NCI-H1105 (cell line): ENCODE measurements at places on chromosomes 12 and 14.

GRCh38 chr12:53564941-53565340 lies 57.7 kb upstream of the NPFF start:
- DNase-seq: no peak

DNA sequence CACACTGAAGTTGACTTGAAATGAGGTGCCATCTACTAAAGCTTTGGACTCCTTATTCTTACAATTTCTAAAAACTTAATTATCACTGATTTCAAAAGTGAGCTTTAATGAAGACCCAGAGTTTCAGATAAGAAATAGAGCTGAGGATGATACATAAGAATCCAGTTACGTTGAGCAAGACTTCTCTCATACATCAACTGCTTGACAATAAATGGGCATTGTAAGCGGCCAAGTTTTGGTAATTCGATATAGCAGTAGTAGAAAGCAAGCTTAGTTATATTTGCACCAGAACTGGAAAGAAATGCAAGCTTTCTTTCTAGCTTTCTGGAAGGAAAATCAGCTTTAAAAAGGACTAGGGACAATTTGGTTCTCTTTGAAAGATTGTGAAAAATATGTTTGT lies 1359.6 kb downstream of the FSCB start:
- DNase-seq: no peak

GRCh38 chr12:104378427-104378826 lies 74.9 kb downstream of the EID3 start:
- DNase-seq: no peak

DNA sequence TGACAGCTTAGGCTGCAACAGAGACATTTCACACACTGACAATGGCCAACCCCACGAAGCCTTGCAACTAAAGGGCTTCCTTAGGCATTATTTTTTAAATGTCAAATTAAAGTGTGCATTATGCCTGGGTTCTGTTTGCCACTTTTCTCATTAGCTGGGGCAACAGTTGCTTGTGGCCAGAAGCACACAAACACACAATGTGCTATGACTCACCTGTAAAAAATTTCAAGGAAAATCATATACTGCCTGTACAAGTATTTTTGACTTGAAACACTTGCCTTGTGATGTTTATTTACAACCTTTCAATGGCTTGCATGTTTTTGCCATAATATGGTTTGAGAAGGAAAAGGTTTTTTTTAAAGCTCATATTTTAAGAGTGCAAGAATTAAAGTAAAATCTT lies 1.9 kb downstream of the NTN4 start:
- no peak for DNase-seq

GRCh38 chr12:76859611-76860010 lies 19.2 kb downstream of the CSRP2 start:
- DNase-seq: no peak

DNA sequence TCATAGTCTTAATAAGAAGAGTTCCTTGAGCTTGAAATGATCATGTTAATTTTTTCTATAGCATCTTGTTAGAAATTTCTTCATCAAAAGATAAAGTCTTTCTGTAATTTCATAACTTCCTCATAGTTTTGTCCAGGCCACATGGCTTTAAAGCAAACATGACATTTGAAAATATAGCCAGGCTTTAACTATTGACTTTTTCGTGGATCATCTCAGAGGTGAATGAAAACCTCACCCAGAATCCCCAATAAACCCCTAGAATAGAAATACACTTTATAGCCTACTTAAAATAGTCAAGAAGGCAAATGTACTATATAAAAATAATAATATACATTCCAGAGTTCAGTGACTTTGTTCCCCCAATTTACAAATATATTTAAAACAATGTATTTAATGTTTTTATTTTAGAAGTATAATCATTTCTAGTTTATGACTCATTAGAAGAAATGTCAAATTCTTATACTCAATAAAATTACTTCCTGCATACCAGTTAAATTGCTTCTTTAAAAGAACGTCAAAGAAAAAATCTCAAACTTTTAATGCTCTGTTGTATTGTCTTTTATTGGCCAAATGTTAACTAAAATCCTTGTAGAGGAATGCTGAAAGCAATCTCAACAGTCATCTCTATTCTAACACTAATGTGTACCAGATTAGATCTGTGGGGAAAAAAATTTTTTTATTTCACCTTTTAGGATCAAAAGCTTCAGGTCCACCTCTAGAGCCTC lies 21.6 kb downstream of the EXOC5 start:
- no peak for DNase-seq

- no peak for DNase-seq
Measured at GRCh38 chr12:69352904-69353303, 4.7 kb downstream of the LYZ start.

GRCh38 chr14:103227094-103227768 lies 104.0 kb downstream of the TNFAIP2 start:
- no peak for DNase-seq

DNA sequence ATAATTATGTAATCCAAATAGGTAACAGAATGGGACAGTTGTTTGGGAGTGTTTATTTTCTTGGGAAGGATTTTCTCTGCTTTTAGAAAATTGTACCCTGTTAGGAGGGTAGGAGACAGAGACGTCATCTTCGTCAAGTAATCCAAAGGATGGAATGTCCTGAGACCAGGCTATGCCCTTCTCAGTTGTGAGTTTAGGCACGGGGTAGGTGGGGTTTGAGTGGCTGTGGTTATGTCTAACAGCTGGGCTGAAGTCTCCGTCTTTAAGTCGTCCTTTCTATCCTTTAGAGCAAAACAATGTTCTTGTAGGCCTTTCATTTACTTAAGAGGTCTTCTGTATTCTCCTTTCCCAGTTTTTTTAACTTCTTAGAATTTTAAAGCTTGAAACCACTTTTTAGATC lies 5.7 kb downstream of the SOCS2 start:
- no peak for DNase-seq

DNA sequence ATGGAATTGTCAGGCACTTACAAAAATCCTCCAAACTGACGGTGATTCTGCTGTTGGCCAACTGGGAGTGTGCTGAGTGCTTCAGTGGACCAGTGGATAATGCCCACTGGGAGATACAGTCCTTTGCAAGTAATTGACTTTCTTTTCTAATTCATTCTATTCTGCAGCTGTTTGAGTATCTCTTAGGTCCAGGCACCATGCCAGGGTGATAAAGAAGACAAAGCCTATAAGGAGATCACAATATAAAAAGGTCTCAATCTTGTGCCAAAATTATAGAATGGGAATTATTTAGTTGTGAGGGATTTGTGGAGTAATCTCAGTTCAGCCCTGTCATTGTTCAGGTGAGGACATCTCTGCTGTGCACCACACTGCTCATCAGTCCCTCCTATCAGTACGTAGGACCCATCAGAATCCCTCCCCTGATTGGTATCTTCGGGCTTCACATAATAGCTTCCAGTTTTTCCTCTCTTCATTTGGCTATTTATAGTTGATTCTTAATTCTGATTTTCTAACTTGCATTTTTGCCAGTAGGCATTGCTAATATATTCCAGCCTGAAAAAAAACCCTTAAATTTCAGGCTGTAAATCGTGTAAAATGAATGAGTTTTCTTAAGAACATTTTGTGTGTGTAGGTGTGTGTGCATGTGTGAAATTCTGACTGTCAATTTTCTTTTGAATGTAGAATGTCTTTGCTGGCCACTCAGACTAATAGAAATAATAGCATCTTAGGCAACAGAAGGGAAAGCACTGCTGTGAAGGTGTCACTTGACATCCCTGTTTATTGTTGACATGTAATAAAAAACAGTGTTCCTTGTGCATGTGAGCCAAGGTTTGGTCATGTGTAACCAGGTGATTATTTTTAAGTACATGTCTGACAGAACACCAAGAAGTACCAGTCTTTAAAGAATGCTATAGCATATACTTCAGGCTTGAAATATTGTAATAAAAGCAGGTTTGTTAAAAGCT lies 457.6 kb upstream of the RGS6 start:
- DNase-seq: peak; percentile 85

DNA sequence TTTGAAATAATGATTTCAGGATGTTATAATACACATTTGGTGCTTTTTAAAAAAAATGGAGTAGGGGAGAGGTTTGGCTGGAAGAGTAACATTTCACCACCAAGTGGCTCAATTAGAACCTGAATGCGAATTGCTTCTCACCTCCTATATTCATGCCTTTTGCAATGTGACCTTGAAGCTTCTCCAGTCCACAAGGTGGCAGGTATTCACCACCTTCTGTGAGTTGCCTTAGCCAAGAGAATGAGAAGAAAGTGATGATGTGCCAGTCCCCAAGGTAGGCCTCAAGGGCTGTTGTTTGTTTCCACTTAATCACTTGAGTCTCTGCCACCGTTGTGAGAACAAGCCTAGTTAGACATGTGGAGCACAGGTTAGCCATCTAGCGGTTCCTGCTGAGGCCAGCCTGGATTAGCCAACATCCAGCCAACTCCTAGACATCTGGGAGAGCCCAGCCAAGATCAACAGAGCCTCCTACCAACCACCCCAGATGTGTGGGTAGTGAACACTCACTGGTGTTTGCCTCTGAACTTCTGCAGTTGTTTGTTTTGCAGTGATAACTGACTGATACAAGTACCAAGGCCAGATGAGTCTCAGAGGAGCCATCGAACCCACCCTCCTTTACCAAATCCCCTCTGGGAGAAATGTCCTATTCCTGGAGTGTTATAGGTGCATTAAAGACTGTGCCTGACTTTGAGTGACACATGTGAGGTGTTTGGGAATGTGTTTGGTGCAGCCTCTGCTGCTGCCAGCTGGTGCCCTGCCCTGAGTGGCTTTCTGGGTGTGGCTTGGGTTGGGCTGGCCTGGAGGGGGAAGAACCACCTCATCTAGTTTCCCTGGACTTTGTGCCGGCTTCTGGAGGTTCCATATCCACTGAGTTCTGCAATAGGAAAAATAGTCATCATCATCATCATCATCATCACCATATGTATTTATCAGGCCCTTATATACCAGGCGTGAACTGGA lies 132.5 kb upstream of the RFLNA start:
- DNase-seq: no peak

DNA sequence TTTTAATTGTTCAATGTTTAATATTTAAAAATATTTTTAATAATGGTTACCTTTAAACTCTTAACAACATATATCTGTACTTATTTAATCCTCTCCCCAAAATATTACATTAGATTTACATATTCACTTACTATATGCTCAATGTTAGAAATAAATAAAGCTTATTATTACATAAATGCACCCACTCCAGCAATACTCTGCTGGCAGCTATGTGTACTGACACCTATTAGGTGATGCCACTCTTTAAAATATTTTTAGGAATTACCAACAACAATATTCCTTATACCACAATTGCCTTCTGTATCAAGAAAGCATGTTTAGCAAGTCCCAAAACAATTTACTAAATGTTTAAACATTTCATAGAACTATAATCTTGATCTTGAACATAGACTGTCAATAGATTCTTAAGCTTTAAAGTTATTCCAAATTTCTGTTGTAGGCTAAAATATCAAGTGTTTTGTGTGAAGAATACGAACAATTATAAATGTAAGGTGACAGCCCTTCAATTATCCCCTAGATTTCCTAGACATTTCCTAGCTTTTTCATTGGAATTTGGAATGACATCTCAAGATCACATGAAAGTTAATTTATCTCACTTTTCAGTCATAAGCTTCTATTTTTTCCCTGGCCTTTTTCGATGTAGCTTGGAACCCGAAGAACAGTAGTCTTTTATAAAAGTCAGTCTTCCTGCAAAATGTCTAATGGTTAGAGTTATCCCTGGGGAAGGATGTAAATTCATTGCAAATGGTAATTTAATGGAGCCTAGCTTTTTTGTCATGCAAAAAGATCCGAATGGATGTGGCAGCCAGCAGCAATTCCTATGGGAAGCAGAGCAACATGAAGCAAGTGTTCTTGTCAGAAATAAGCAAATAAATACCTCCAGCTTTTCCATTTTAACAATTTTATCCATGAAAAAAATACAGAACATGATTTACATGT lies 907.5 kb upstream of the ATXN7L3B start:
- DNase-seq: no peak

GRCh38 chr12:66189889-66190288 lies 875 bp downstream of the IRAK3 start:
- DNase-seq: no peak

GRCh38 chr12:53972152-53972702 lies 699 bp upstream of the HOXC11 start:
- no peak for DNase-seq

GRCh38 chr14:72664651-72665050 lies 229.2 kb downstream of the DPF3 start:
- DNase-seq: no peak

- DNase-seq: no peak
Measured at GRCh38 chr12:53937596-53938325, 870 bp upstream of the HOXC13 start.

GRCh38 chr12:57795354-57795753 lies 12.8 kb downstream of the TSFM start:
- DNase-seq: no peak

GRCh38 chr14:35406506-35407305 lies 2.2 kb upstream of the NFKBIA start:
- DNase-seq: peak; percentile 67

- DNase-seq: peak; percentile 25
Measured at GRCh38 chr12:5567016-5567725, 135.3 kb downstream of the NTF3 start.

GRCh38 chr14:24881116-24881893 lies 168.6 kb downstream of the STXBP6 start:
- DNase-seq: no peak

- DNase-seq: no peak
Measured at GRCh38 chr14:100526057-100526456, 61.2 kb downstream of the BEGAIN start.

- no peak for DNase-seq
Measured at GRCh38 chr12:92614001-92614400, 88.8 kb upstream of the PLEKHG7 start.

DNA sequence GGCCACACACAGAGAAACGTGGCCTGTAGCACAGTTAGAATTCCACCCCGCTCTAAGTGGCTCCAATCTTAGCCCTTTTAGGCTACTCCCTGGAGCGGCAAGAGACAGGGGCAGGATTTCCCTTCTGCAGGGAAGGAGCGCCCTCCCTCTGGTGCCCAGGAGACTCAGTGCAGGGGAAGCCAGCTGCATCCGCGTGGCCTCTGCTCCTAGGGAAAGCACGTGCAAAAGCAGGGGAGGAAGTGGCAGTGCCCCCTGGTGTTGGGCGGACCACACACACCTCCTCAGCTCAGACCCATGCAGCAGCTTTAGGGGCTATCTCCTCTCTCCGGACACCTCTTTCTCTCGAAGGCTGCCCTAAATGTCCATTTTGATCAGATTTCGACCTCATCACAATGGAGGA lies 50.0 kb downstream of the SPRING1 start:
- DNase-seq: no peak

DNA sequence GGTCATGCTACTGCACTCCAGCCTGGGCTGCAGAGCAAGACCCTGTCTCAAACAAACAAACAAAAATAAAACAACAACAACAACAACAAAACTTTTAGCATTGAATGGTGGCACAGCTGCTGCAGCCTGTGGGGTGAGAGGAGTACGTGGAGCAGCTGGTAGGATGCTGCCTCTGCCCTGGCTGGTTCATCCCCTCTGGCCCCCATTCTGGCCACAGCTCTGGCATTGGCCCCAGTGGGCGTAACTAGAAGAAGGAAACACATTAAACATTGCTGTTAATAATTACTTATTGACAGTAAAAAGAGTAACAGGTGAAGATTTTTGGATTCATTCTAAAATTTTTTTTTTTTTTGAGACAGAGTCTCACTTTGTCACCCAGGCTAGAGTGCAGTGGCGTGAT lies 28.8 kb upstream of the C2CD5 start:
- DNase-seq: no peak

- no peak for DNase-seq
Measured at GRCh38 chr14:41597647-41598046, 9.0 kb upstream of the LRFN5 start.
